Left ventricle myocardium inferior (tissue), 1 donor: ENCODE measurements at places on chromosomes 12 and 14. TPM values are rescaled to one million over a fixed set of nuclear protein-coding genes. Genes with fewer than 3 reads are reported as not detected.

CLECL1 gene
- not detected for total RNA-seq

GRCh38 chr12:107393043-107393717 is 292.4 kb upstream of the PWP1 start:
- DNase-seq = no peak

- DNase-seq = no peak
Observed at GRCh38 chr12:89977405-89978085, 268.9 kb upstream of the ATP2B1 start.

DNA sequence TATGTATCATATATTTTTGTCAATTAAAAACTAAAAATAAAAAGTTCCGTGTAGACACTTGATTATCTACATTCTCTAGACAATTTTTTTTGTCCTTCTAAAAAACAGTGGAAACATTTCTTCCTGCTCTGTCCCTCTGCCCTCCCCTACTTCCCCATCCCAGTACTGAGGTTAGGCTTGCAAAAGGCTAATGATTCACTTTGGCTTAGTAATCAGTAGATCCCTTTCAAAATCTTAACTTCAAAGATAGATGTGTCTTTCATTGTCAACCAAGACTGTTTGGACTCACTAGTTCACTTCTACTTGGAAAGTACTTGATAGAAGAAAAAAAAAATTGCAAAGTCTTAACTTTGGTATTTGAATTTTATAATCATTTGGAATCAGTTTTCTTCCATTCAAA is 3.8 kb downstream of the SETD3 start:
- no peak for DNase-seq
